Suprapubic skin (tissue), 4 donors: ENCODE measurements at places on chromosomes 3 and 15. TPM values are rescaled to one million over a fixed set of nuclear protein-coding genes. Genes with fewer than 3 reads are reported as not detected.

DNA sequence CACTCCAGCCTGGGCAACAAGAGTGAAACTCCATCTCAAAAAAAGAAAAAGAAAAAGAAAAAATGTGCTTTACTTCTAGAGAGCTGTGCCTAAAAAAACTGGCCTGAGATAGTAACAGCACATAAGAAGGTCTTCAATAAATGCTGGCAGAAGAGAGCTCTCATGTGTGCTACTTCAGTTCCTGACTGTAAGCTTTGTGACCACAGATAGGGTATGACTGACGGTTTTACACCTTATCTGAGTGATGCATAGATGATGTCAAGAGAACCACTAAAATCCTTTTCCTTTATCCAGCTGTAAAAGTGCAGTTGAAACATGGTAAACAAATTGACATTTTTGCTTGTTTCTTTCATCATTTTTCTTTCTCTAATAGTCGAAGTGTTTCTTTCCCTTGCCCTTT is 127.9 kb downstream of the C3orf70 start:
- no peak for DNase-seq

DNA sequence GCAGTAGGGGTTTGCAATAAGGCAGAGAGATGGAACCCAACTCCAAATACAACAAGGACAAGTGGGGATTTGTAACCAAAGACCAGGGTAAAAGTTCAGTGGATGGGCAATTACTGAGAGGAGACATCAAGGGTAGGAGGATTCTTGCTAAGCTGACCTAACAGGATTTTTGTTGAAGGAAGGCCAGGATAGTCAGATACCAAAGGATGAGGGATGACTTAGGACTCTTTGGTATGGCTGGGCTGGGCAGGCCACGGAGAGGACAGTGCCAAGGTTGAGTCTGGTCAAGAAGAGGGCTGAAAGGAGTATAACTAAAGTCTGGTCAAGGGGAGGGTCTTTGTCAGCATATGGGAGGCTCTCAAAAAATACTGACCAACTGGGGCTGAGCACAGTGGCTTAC is 85.3 kb upstream of the UBE2E2 start:
- DNase-seq = no peak

DNA sequence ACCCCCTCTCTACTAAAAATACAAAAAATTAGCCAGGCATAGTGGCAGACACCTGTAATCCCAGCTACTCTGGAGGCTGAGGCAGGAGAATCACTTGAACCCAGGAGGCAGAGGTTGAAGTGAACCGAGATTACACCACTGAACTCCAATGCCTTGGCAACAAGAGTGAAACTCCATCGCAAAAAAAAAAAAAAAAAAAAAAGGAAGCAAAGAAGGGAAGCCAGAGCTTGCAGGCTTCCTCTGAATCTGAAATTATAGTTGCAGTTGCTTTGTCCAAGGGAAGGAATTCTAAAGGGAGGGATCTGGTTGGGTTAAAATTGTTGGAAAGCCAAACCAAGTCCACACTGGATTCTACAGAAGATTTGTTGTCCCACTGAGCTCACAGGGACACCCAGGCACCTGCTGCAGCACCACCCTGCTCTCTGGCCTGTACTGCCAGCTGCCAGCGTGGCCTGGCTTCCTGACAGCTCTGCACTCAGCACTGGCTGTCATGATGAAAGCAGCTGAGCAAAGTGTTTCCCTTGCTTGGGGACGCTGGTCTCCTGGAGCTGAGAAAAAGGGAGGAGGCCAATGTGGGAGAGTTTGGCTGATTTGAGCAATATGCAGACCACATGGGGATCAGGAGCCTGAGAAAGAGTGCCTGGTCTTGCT is 88.8 kb upstream of the HES1 start:
- no peak for DNase-seq

GRCh38 chr3:178097576-178097975 is 438.7 kb upstream of the KCNMB2 start:
- DNase-seq = no peak

- no peak for DNase-seq
Observed at GRCh38 chr3:29156086-29156715, 124.7 kb upstream of the RBMS3 start.

GRCh38 chr15:29914511-29914926 is 92.3 kb upstream of the TJP1 start:
- DNase-seq = no peak

DNA sequence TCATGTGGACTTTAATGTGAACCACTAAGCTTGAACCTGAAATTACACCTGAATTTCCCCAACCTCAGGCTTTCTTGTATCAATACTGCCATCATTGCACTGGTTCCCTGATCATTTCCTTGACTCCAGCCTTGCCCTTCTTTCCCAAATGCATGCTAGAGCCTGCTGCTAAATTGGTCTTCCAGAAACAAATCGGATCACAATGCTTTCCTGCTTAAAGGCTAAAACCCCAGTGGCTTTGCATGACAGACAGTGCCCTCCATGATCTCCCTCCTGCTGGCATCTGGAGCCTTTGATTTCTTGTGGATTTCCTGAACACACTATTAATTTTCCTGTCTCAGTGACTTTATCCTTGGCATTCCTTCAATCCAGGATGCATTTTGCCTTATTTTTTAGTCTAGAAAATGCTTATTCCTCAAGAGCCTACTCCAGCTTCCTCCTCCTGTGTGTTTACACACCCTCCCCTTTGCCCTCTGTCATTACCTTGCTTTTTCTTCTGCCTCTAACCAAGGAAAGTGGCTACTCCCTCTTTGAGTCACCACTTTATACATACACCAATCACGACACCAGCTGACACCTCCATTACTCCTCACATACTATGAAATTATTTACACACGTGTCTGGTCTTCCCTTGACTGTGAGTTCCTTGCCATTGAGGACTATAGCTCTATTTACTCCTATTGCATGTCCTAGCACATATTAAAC is 214.6 kb downstream of the KCNAB1 start:
- no peak for DNase-seq

Gene COL6A5
- 0.32 TPM for total RNA-seq

DNA sequence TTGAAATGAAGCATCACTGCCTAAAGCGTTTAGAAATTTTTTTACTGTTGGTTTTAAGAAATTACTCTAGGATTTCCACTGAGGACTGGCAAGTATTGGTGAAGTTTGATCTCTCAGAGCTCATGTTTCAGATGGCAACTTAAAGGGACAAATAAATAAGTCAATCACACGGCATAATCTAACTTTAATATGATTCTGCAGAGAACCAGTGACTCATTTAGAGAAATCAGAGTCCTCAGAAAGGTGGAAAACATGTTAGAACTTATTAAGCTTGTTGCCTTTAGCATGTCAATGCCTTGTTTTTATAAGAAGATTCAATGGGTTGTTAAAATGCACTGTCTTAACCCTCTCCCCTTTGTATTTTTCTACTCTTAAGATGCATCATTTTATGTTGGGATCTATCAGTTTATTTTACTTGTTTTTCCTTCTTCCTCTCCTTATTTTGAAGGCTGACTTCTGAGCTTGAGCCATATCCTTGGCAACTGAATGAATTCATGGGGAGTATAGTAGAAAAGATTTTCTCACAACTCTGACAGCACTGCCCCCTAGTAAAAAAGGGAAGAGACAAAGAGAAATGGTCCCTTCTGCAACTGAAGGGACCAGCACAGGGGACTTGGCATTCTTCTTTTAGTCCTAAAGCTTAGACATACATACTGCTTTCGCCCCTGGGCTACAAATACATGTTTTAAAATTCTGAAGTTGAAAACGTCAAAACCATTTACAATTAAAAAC is 431.2 kb downstream of the LPP start:
- no peak for DNase-seq
